HTR-8/SVneo (cell line): ENCODE measurements at places on chromosomes 3 and 15.

- DNase-seq: no peak
Observed at GRCh38 chr3:135078283-135078682, 283.2 kb downstream of the EPHB1 start.

GRCh38 chr3:35946854-35947515 is 307.7 kb downstream of the ARPP21 start:
- no peak for DNase-seq

GRCh38 chr15:37625576-37625975 is 308.9 kb upstream of the TMCO5A start:
- DNase-seq: no peak

DNA sequence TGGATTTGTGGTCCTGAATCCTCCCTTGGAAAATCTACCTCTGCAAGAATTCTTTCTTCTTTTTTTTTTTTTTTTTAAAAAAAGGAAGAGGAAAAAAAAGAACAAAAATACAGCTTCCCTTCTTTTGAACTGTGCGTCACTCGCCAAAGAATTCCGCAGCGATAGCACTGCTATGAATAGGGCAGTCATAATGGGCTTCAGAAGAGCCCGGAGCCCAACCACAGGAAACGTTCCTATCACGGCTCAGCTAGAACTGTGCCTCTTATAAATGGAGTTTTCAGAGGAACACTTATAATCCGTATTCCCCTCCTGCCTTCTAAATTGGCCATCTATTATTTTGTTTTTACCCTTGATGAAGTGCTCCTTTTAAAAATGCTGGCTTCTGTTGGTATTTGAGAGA is 227.7 kb downstream of the ADAMTS17 start:
- peak; percentile 49 for DNase-seq

GRCh38 chr3:171557173-171557572 is 97.0 kb upstream of the TNIK start:
- DNase-seq: no peak

GRCh38 chr3:104596054-104596453 is 770.7 kb upstream of the ALCAM start:
- DNase-seq: no peak

DNA sequence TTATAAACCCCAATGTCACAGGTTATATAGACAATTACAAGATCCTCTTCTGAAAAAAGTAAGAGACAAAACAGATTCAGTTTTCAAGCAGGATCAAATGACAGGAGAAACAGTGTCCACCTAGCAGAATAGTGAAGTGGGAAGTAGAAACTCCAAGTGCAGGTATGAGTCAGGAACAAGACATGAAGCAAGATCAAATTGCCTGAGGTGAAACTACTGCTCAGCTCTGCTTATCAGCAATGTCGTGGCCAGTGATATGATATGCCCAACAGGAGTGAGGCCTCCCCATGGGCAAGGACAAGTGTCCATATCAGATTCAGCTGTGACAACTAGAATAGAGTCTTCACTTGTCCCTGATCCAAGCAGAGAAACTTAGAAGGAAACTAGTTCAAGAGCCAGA is 100.0 kb downstream of the ZMAT3 start:
- DNase-seq: peak; percentile 4

DNA sequence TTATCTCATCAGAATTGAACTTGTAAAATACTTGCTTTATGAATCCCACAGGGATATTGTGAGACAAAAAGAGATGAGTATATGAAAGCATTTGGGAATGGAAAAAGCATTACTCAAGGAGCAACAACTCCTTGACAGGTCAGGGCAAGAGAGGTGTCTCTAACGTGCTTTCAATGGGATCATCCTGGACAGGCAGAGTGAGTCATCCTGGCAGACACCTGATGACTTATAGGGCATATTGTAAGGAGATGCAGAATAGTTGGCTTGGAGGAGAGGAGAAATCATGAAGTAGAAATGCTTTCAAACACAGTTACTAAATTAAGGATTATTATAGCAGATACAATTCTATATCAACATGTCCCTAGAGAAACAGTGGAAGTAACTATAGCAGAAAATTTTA is 71.9 kb upstream of the THSD4 start:
- peak; percentile 47 for DNase-seq
